Motor neuron (in vitro differentiated cells): ENCODE measurements at places on chromosomes 2 and 18. TPM values are rescaled to one million over a fixed set of nuclear protein-coding genes. Genes with fewer than 3 reads are reported as not detected.

DNA sequence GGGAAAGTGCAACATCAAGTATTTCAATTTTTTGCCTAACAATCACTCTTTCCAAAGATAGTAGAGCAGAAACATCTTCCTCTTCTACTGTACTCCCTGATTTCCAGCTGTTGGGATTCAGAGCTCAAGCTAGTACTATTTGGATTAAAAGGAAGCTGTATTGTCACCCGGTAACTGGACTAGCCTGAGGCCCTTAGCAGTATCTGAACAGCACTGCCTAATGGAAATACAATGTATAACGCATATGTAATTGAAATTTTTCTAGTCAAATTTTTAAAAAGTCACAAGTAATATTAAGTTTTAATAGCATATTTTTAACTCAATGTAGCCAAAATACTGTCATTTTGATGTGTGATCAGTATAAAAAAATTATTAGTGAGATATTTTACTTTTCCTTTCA is 86.2 kb downstream of the COX7A2L start:
- no peak for ATAC-seq

Gene CAPN14
- total RNA-seq, result 0.35 TPM in 1 of 2 replicates, not detected in the other

GRCh38 chr2:216315802-216316603 is 56.3 kb downstream of the MARCHF4 start:
- ATAC-seq, result peak; percentile 80

Gene SOWAHC
- 5.9 and 6.6 TPM in 2 replicates for total RNA-seq

GRCh38 chr2:43225093-43225787 is 1.2 kb downstream of the ZFP36L2 start:
- ATAC-seq, result no peak

DNA sequence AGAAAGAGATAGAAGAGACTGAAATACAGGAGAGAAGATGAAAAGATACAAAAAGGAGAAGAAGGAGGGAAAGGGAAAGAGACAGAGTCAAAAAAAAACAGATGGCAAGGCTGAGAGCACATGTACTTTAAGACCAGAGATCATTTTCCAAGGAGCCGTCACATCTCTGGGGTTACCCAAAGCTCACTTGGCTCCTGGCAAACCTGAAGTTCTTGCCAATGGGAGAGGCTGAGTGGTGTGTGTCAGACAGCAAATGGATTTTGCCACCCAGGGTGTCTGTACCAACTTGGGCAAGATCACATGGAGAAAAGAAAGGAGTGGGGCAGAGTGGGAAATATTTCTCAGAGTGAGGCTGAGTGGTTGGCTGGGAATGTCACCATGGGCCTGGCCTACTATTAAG is 219.3 kb upstream of the TNP1 start:
- ATAC-seq, result no peak

DNA sequence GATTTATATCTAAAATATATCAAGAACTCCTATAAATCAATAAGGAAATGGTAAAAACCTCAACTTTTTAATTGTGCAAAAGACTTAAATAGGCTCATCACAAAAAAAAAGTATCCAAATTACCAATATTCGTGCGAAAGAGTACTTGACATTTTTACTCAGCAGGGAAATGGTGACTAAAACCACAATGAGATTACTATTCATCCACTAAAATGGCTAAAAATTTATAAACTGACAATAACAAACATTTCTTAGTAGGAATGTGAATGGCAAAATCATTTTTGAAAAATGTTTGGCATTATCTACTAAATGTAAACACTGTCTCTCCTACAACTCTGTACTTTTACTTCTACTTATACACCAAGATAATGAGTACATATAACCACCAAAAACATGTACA is 184.8 kb upstream of the RND3 start:
- ATAC-seq, result no peak

DNA sequence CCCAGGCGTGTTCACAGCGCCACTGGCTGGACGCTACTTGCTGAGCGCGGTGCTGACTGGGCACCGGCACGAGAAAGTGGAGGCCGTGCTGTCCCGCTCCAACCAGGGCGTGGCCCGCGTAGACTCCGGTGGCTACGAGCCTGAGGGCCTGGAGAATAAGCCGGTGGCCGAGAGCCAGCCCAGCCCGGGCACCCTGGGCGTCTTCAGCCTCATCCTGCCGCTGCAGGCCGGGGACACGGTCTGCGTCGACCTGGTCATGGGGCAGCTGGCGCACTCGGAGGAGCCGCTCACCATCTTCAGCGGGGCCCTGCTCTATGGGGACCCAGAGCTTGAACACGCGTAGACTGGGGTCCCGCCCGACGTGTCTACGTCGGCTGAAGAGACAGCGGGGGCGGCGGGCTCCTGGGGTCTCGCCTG is 891 bp upstream of the KHK start:
- peak; percentile 34 for ATAC-seq

Gene SNRNP200
- total RNA-seq, result 131 and 137 TPM in 2 replicates

GRCh38 chr2:110812726-110813645 is 80.6 kb downstream of the ACOXL start:
- no peak for ATAC-seq

DNA sequence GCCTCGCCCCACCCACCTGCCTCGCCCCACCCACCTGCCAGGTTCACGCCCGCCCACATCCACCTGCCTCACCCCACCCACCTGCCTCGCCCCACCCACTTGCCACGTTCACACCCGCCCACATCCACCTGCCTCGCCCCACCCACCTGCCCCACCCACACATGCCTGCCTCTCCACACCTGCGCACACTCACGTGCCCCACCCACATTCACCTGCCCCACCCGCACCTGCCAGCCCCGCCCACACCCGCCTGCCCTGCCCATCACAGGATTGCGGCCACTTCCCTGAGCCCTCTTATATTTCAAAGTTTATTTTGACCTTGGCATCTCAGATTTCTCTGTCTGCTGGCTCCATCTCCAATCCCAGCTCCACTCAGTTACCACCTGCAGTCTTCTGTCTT is 217.5 kb upstream of the SOX11 start:
- no peak for ATAC-seq

Gene RUFY4
- 0.50 and 0.65 TPM in 2 replicates for total RNA-seq

DNA sequence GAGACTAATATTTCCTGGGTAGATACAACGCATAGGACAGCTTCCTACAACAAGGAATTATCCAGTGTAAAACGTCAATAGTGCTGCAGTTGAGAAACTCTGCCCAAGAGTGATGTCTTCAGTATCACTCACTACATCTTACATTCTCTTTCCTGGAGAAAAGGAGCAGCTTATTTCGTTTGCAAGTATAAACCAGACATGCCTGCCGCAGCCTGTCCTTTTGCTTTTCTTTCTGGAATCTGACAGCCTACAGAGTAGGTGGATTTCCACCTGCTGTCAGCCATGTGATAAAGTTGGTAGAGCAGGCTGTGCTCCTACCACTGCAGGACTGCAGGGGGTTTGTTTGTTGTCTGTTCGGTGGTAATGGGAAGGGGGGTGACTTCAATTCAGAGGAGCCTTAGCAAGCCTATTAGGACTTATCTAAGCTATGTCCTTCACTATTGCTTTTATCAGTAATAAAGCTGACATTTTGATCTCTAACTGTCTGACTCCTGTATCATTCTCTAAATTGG is 439.1 kb downstream of the GRB14 start:
- ATAC-seq, result no peak

DNA sequence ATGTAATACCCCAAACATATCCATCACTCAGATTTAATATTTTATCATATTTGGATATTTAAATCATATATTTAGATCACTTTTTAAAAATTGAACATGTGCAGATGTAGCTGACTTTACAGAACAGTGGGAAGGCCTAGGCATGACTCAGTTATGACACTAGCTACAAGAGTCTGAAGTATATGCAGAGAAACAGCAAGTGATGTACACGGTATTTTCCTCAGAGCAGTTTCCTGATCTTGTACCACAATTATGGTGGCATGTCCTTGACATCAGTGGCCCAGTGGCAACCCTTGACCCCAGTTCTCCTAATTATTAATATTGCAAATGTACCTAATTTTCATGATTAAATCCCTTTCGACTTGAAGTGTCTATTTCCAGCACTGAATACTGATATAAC is 28.2 kb downstream of the CDKL4 start:
- no peak for ATAC-seq

GRCh38 chr2:23592898-23593751 is 208.1 kb downstream of the KLHL29 start:
- no peak for ATAC-seq

Gene COPS8
- 81.4 and 85.0 TPM in 2 replicates for total RNA-seq

DNA sequence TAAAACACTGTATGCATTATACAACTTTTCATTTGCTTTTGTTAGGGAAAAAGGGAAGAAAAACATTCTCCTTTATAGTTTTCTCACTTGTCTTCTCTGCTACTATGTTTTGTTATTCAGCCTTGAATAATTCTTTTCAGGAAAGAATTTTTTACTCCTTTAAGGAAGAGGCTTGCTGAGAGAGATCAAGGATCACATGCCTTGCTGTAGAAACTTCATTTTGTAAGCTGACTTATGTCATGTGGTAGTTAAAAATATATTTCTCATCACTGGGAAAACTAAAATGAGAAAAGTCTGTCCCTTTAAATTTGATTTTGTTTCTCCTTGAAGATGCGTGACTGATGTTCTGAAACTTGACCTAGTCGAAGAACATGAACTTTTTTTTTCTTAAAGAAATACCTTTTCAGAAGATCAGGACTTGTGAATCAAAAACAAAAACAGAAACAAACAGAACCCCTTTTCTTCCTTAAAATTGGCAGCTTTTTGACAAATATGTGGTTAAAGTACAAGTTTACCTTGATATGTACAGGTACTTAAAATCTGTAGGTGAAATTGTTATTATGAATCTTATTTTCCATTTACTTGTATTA is 145.1 kb downstream of the COMMD1 start:
- ATAC-seq, result no peak

GRCh38 chr18:62539284-62540165 is 16.7 kb downstream of the ZCCHC2 start:
- ATAC-seq, result no peak

Gene TLX2
- total RNA-seq, result 0.45 and 0.77 TPM in 2 replicates

Gene TMEM163
- total RNA-seq, result 0.41 and 0.48 TPM in 2 replicates

Gene RAB27B
- 4.2 and 6.1 TPM in 2 replicates for total RNA-seq

Gene RAB31
- 55.2 and 59.9 TPM in 2 replicates for total RNA-seq

Gene SANBR
- total RNA-seq, result 2.9 and 7.0 TPM in 2 replicates

Gene CCDC102B
- 7.3 and 7.4 TPM in 2 replicates for total RNA-seq

Gene RNF103
- 18.0 and 18.9 TPM in 2 replicates for total RNA-seq

Gene PHOSPHO2
- 3.9 and 4.7 TPM in 2 replicates for total RNA-seq

GRCh38 chr2:226611196-226611943 is 188.2 kb downstream of the IRS1 start:
- ATAC-seq, result no peak

DNA sequence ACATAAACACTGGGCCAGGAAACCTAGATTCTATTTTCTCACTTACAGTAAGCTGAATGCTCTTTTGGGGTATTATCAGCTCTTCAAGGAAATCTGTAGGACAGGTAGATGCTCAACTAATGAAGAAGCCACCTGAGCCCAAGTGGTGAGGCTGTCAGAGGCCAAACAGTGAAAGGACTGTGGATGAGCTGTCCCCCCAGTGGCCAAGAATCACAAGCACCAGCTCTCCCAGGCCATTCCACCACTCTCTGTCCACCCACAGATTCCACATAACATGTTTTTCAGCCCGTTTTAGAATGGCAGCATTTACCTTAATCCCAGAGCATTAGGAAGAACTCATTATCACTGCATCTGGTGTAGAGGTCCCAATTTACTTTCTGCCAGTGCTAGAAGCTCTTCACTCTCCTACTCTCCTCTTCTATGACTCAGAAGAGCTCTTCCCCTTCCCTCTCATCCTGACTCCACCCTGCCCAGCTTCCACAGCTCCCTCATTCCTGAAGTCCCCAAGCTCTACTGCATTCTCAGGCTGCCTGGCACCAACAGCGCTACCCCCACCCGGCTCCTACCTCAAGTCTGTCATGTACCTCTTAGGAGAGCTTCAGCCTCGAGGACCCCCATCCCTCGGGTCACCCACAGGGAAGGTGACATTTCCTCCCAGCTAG is 43.8 kb upstream of the GORASP2 start:
- ATAC-seq, result no peak

Gene ZNF521
- 31.7 and 36.5 TPM in 2 replicates for total RNA-seq

DNA sequence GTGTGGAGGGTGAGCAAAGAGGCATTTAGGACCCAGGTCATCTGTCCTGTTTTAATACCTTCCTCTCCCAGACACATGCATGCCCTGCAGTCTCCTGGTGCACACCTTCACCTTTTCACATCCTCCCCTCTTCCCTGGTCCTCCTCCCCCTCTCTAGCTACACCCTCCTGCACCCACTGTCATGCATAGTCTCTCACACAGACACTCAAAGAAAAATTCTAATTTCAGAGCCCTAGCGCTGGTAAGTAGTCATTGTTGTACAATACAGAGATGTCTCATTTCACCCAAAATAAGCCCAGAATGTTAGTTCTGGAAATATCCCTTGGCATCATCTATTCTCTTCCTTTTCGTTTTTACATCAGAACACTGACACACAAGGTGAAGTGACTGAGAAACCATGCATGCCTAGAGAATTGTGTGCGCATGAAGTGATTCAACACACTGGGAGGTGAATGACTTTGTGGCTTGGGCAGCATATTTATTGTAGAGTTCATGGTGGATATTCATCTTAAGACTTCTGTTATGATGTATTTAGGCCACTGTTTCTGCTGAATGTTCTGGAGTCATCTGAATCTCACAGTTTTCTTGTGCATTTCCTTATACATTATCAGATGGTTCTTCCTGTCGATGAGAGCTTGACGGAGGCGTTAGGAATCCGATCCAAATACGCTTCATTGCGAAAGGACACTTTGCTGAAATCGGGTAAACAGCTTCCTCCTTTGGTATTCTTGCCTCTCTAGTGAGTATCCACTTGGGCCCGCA is 69.9 kb downstream of the COA5 start:
- ATAC-seq, result no peak

- ATAC-seq, result no peak
Observed at GRCh38 chr2:168158586-168158985, 88.8 kb downstream of the STK39 start.

DNA sequence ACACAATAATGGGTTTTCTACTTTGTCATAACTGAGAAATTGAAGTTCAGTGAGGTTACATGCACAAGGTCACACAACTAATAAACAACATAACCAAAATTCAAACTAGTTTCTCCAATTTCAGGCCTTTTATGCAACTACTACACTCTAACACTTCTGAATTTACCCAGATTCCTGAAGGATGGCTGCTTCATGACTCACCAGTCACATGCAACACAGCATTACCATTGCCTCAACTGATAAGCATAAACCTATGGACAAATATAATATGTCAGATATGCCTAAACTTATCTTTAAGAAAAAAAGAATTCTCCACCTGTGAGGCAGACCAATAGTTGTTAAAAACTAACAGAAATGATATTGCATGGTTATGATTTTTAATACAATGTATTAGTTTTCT is 586.5 kb upstream of the SLC8A1 start:
- ATAC-seq, result peak; percentile 27

- ATAC-seq, result no peak
Observed at GRCh38 chr2:41394541-41394940, 653.3 kb upstream of the PKDCC start.
